Endodermal cell (in vitro differentiated cells): ENCODE measurements at places on chromosomes 1 and 21.

DNA sequence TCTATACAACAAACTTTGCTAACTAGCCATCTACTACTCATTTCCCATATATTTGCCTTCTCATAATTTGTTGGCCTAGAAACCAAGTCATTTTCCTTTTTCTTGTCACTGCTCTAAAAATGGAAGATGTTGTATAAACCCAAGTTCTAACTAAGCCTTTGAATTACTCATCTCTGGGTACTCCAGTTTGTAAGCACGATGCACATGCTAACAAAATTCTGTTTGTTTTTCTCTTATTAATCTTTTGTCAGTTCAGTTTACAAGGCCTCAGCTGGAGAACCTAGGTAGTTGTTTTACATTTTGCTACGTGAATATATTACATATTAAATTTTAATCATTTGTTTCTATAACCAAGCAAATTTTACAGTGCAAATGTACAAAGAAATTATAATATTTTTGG, 663.2 kb upstream of the RGS18 start:
- no peaks in the 10 kb centered on the region for H3K4me1 ChIP-seq
- no peak overlapping the region for H3K4me3 ChIP-seq
- no peak overlapping the region for H3K27ac ChIP-seq
- no peak for DNase-seq
- no peaks in the 10 kb centered on the region for H3K27me3 ChIP-seq

DNA sequence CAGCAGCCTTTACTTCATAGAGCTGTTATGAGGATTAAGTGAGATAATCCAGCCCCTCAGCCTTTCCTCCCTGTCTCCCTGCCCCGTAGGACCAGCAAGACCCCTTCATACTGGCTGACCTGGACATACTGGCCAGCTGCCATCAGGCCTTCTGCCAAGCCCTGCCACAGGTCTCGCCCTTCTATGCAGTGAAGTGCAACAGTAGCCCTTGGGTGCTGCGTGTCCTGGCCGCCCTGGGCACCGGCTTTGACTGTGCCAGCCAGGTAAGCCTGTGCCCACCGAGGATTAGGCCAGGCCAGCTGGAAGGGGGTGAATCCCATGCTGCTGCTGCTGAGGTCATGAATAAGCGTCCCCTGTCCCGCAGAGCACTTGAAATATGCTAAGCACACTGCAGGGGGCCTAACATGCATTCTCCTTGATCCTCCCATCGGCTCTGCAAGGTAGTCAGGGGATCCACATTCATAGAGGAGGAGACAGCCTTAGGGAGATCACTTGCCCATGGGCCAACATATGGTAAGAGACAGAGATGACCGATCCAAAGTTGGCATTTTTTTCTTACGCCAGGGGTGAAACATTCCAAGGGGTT, 73.3 kb upstream of the TINAGL1 start:
- no peak overlapping the region for H3K4me3 ChIP-seq
- H3K36me3 ChIP-seq, result no peaks in the 10 kb centered on the region
- H3K4me1 ChIP-seq, result peaks cover 12% of the 10 kb centered on the region
- H3K27ac ChIP-seq, result no peak overlapping the region
- no peaks in the 10 kb centered on the region for H3K27me3 ChIP-seq
- peak; percentile 92 for DNase-seq

DNA sequence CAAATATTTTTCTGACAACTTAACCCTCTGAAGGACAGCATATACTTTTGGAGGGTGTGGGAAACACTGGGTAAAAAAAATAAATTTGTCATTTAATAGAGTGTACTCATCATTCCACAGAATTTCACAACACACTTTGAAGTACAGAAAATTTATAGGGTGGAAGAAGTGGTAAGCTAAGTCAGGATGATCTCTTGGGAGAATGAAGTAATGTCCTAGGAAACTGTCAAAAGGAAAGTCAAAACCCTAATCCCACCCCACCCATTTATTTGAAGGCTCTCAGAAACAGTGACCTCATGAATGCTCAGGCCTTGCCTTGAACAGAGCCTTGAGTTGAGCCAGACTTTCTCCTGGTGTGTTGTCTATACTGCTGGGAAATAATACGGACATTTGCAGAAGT, 7.3 kb upstream of the UAP1 start:
- no peak overlapping the region for H3K27ac ChIP-seq
- no peaks in the 10 kb centered on the region for H3K36me3 ChIP-seq
- H3K27me3 ChIP-seq, result no peaks in the 10 kb centered on the region
- H3K4me3 ChIP-seq, result no peak overlapping the region
- H3K4me1 ChIP-seq, result no peaks in the 10 kb centered on the region

GRCh38 chr1:66331658-66332547, 202.1 kb upstream of the SGIP1 start:
- H3K4me3 ChIP-seq, result peak overlapping the region; percentile 81
- no peaks in the 10 kb centered on the region for H3K36me3 ChIP-seq
- peak; percentile 89 for DNase-seq
- H3K27ac ChIP-seq, result peak overlapping the region; percentile 82
- no peaks in the 10 kb centered on the region for H3K27me3 ChIP-seq

DNA sequence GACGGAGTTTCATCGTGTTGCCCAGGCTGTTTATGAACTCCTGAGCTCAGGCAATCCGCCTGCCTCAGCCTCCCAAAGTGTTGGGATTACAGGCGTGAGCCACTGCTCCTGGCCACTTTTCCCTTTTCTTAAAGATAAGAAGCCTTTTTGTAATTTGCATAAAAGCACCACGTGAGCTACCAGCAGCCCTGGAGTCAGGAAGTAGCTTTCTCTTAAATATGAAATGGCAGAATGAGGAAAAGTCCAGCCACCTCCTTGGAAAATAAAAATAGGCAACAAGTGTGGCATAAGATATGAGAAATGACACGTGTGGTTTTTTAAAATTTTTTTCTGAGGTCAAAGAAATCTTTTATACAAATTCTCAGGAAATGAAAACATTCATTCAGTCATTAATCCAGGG, 259.7 kb downstream of the DYRK1A start:
- H3K27me3 ChIP-seq, result no peaks in the 10 kb centered on the region
- DNase-seq, result no peak
- H3K4me3 ChIP-seq, result no peak overlapping the region
- H3K36me3 ChIP-seq, result no peaks in the 10 kb centered on the region
- no peak overlapping the region for H3K27ac ChIP-seq

GRCh38 chr21:46117586-46118315, 19.8 kb downstream of the COL6A2 start:
- peak; percentile 38 for DNase-seq
- H3K4me3 ChIP-seq, result no peak overlapping the region
- no peaks in the 10 kb centered on the region for H3K4me1 ChIP-seq
- no peak overlapping the region for H3K27ac ChIP-seq
- peaks cover 75% of the 10 kb centered on the region for H3K36me3 ChIP-seq
- H3K27me3 ChIP-seq, result no peaks in the 10 kb centered on the region

- H3K27me3 ChIP-seq, result no peaks in the 10 kb centered on the region
- no peak overlapping the region for H3K4me3 ChIP-seq
- no peak for DNase-seq
- peaks cover 41% of the 10 kb centered on the region for H3K36me3 ChIP-seq
- H3K27ac ChIP-seq, result no peak overlapping the region
Observed at GRCh38 chr1:240559781-240560180, 52.2 kb downstream of the GREM2 start.

- H3K4me3 ChIP-seq, result no peak overlapping the region
- no peaks in the 10 kb centered on the region for H3K27me3 ChIP-seq
- H3K4me1 ChIP-seq, result peaks cover 13% of the 10 kb centered on the region
Observed at GRCh38 chr1:19468397-19468956, 16.9 kb downstream of the CAPZB start.

GRCh38 chr1:236421022-236421421, 26.9 kb downstream of the EDARADD start:
- H3K27ac ChIP-seq, result no peak overlapping the region
- no peak overlapping the region for H3K4me3 ChIP-seq

DNA sequence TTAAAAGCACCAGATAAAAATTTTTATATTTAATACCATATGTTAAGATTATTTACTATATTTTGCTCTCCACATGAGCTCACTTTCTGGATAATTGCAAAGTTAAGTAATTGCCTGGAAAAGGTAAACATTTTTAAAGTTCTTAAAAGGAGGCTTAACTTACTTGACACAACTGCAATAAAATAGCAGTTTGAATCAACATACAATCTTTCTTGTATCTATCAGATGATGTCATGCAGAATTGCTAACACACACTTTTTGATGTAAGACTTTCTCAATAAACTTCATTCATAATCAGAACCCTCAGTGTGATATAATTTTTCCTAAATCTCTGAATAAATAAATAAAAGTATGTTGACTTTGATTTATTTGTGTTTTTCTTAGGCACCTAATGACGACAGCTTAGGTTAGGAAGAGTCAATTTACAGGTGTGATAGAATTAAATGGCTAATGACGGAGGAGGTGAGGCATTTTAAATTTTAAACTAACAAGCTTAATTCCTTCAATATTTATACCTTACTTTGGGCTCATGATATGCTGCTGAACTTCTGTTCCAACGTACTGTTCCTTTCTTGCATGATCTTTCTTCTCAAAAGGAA, 99.5 kb downstream of the LYPLAL1 start:
- H3K27ac ChIP-seq, result no peak overlapping the region
- H3K27me3 ChIP-seq, result no peaks in the 10 kb centered on the region
- H3K4me3 ChIP-seq, result no peak overlapping the region
- no peaks in the 10 kb centered on the region for H3K4me1 ChIP-seq
- DNase-seq, result no peak
- no peaks in the 10 kb centered on the region for H3K36me3 ChIP-seq

- no peak overlapping the region for H3K4me3 ChIP-seq
- no peaks in the 10 kb centered on the region for H3K36me3 ChIP-seq
- H3K27ac ChIP-seq, result peak overlapping the region; percentile 61
- H3K27me3 ChIP-seq, result no peaks in the 10 kb centered on the region
Observed at GRCh38 chr1:50667272-50667671, 244.0 kb upstream of the DMRTA2 start.

- no peak for DNase-seq
- H3K27me3 ChIP-seq, result peaks cover 8% of the 10 kb centered on the region
- H3K27ac ChIP-seq, result no peak overlapping the region
- H3K4me3 ChIP-seq, result no peak overlapping the region
- no peaks in the 10 kb centered on the region for H3K4me1 ChIP-seq
Observed at GRCh38 chr1:55280731-55281130, 65.6 kb upstream of the USP24 start.

GRCh38 chr1:211735208-211736170, 60.1 kb upstream of the NEK2 start:
- H3K4me3 ChIP-seq, result no peak overlapping the region
- H3K4me1 ChIP-seq, result peaks cover 22% of the 10 kb centered on the region
- H3K36me3 ChIP-seq, result no peaks in the 10 kb centered on the region
- H3K27me3 ChIP-seq, result no peaks in the 10 kb centered on the region
- DNase-seq, result peak; percentile 79

DNA sequence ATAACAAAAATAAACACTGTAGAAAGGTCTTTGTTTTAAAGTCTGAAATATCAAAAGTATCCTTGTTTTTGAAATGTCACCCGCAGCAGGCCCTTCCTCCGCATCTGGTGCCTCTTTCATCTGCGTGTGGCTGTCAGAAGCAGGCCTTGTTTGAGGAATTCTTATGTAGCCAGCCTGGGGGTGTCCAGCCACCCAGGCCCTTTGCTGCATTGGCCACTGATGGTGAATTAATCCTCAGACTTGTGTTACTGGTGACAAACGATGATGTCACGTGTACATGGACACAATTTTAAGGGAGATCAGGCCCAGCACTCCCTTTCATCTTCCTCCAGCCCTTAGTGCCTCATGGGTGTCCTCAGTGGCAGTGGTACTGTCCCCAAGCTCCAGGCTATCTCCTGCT, 208.0 kb upstream of the GALNT2 start:
- DNase-seq, result no peak
- no peaks in the 10 kb centered on the region for H3K4me1 ChIP-seq
- no peaks in the 10 kb centered on the region for H3K27me3 ChIP-seq
- no peaks in the 10 kb centered on the region for H3K36me3 ChIP-seq

DNA sequence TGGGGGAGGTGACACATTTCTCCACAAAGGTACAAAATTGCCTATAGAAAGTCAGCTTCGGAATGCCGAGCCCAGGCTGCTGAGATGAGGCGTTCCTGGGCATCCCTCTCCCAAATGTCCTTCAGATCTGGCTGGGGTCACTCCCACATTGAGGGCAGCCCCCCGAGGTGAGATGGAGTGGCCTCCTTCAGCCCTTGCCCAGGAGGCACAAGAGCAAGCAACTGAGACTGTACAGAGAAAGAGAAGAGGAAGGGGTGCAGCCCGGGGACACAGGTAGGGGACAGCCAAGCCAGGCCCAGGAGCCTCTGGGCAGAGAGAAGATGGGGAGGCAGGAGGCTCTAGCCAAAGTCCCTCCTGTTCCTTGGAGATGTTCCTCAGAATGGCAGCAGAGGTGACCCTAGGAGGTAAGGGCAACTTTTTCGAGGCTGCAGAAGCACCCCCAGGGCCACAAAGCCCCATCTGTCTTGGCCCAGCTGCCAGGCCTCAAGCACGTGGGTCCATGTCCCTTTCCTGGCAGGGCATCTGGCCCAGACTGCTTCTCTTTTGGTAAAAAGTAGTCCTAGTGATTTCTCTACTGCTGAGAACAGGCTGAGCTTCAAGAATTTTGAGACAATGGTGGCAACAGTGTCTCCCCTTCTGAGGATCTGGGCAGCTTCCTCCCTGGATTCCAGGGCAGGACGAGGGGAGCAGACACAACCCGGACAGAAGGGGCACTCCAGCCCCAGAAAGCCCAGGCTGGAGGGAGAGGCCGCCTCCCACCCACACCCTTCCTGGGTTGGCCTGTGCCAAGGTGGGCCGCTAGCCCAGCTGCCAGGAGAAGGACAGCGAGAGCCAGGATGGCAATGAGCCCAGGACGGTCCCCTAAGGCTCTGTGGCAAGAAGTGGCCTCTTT, 68.0 kb downstream of the LRRN2 start:
- H3K4me1 ChIP-seq, result no peaks in the 10 kb centered on the region
- DNase-seq, result no peak
- H3K27ac ChIP-seq, result no peak overlapping the region
- no peak overlapping the region for H3K4me3 ChIP-seq
- H3K27me3 ChIP-seq, result no peaks in the 10 kb centered on the region
- no peaks in the 10 kb centered on the region for H3K36me3 ChIP-seq

DNA sequence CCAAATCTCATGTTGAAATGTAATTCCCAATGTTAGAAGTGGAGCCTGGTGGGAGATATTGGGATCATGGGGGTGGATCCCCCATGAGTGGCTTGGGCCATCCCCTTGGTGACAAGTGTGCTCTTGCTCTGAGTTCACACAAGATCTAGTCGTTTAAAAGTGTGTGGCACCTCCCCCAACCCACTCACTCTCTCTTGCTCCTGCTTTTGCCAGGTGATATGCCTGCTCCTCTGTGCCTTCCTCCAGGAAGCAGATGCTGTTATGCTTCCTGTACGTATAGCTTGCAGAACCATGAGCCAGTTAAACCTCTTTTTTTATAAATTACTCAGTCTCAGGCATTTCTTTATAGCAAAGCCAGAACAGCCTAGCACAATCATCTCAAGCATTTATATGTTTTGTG, 23.0 kb upstream of the HSPA13 start:
- no peaks in the 10 kb centered on the region for H3K27me3 ChIP-seq
- no peaks in the 10 kb centered on the region for H3K36me3 ChIP-seq
- H3K4me1 ChIP-seq, result no peaks in the 10 kb centered on the region
- H3K27ac ChIP-seq, result no peak overlapping the region
- no peak for DNase-seq

DNA sequence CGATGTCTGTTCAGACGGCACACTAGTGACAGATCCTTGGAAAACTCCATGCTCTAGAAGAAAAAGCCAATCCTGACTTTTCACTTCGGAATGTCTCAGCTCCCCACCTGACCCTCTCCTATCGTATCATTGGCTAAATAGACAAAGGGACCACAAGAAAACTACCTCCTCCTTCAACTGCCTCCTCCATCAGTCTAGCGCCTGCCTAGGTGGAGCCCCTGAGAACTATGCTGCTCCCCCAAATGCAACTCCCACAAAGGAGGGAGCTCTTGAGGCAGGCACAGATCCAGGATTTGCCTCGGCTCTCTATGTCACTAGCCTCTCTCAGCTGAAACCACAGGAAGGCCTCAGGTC, 148.4 kb downstream of the TOMM20 start:
- peaks cover 11% of the 10 kb centered on the region for H3K4me1 ChIP-seq
- H3K36me3 ChIP-seq, result no peaks in the 10 kb centered on the region
- no peaks in the 10 kb centered on the region for H3K27me3 ChIP-seq
